A549 treated with RU486 at 1 μM for 4 hours (cell line): ENCODE measurements at places on chromosomes 5 and 9. TPM values are rescaled to one million over a fixed set of nuclear protein-coding genes. Genes with fewer than 3 reads are reported as not detected.

KCNV2 gene
- not detected in 5 replicates for total RNA-seq

CDH12 gene
- total RNA-seq, result not detected in 5 replicates

NUTM2G gene
- not detected in 5 replicates for total RNA-seq

CCDC180 gene
- total RNA-seq, result 0.37 to 1.2 TPM (median 0.57 TPM) in 5 replicates

MAMDC2 gene
- total RNA-seq, result 0.21 to 0.65 TPM (median 0.36 TPM) in 5 replicates

PALM2AKAP2 gene
- total RNA-seq, result 0.22 to 0.51 TPM (median 0.46 TPM) in 5 replicates

LCNL1 gene
- total RNA-seq, result not detected in 5 replicates

ECSCR gene
- not detected in 5 replicates for total RNA-seq

FAM200C gene
- 1.0 to 2.2 TPM (median 2.0 TPM) in 5 replicates for total RNA-seq

PFN3 gene
- total RNA-seq, result not detected in 5 replicates

TTLL11 gene
- total RNA-seq, result 3.1 to 4.5 TPM (median 3.8 TPM) in 5 replicates

SMIM27 gene
- 11.5 to 15.6 TPM (median 14.5 TPM) in 5 replicates for total RNA-seq

CEL gene
- total RNA-seq, result 0.31 to 0.74 TPM (median 0.66 TPM) in 5 replicates
